ENCODE measurements at places on chromosomes 6 and 20.

GRCh38 chr6:12818324-12818723, 101.8 kb downstream of the PHACTR1 start:
- DNase-seq: no peak

- DNase-seq: peak; percentile 6
These were observed 529 bp upstream of the ENPP4 start for GRCh38 chr6:46129291-46129628.

DNA sequence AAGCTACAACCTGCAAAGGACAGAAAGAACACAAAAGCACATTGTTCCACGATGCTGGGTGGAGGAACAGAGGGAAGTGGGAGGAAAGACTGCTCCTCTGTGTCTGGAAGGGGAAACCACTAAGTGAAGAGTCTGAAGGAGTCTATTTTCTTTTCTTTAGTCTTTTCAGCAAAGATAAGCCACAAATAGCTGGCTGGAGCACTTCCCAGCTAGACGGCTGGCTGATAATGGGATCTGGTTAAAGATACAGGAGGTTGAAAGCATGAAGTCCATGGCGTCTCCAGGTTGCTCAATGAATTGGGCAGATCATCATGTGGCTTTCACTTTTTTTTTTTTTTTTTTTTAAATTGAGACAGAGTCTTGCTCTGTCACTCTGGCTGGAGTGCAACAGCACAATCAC, 154.0 kb upstream of the KCNG1 start:
- no peak for DNase-seq

GRCh38 chr6:165663736-165664558, 906 bp upstream of the PDE10A start:
- DNase-seq: no peak

DNA sequence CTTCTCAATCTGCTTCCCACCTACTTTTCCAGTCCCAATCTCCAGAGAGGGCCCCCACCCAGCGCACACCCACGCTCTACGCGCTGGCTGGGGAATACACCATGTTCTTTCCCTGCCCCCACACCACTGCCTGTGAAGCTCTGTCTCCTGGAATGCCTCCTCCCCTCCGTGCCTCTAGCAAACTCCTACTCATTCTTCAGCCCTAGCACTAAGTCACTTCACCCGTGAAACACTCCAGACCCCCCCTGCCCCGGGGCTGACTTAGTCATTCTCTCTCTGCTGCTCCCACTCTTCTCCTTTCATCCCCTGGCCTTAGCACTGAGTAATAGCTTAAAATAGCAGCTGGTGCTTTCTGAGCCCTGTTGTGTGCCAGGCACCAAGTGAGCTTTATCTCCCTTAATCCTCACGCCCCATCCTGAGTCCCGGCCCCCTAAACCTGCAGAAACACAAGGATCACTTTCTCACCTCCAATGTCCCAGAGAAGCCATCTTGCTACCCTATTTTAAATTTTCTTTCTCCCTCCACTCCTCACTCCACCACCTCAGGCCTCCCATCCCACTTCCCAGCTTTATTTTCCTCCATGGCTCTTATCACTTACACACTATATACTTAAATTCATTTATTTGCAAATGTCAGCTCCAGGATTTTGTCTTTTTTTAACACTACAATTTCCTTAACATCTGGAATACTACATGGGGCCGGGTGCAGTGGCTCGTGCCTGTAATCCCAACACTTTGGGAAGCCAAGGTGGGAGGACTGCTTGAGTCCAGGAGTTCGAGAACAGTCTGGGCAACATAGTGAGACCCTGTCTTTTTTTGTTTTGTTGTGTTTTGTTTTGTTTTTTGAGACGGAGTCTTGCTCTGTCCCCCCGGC, 6.3 kb upstream of the PARD6B start:
- DNase-seq: no peak

DNA sequence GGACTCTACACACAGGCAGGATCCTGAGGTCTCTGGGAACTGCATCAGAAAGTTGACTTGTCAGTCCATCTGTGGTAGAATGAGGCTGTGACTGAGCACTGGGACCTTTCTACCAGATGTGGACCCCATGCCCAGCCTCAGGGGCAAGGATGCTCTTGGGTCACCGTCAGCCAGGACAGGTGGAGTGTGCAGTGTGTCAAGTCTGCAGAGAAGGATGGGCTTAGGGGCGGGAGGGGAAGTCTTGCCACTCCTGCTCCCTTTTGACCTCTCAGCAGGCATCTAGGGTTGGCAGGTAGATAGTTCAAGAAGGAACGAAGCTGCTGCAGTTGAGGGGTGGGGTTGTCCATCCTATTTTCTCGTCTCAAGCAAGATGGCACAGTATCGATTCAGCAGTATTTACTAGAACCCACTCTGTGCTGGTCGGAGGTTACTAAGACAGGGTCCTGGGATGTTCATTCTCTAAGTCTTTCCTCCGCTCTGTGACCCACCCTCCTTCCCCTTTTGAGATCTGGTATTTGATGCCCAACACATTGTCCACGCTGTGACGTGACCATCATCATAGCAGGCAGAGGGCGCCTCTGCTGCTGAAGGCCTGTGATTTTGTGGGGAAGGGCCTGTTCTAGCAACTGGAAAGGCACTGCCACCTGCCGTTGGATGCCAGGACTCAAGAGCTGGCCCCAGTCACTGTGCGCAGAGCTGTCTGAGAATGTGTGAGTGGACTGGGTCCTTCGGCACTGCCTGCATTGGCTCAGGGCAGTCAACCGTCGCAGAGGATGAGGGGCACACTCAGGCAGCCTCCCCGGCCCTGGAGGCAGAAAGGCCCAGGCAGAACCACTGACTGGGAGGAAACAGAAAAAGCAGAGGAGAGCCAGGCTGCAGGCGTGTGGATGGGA, 23.2 kb downstream of the RBCK1 start:
- DNase-seq: peak; percentile 68

- DNase-seq: no peak
These were observed 40.1 kb downstream of the RNF217 start for GRCh38 chr6:125002406-125002741.

GRCh38 chr6:170475118-170475517, 78.0 kb downstream of the PSMB1 start:
- no peak for DNase-seq

DNA sequence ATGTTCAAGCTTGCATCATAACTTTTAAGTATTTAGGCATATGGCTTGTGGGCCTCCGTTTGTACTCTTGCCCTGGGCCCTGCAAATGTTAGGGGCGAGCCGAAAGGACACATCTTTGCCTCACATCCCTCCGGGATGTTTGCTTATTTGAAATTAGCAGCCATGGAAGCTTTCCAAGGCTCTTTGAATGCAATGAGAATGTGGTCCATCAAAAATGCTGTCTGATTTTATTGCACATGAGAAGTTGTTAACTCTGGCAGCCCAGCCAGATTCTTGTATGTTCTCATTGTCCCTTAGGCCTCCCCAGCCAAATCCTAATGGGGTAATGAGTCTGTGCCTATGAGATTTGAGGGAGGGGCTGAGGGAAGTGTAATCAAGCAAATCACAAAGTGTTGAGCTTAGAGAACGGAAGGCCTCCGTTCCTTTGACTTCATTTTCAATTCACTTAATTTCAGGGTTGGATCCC, 261.2 kb upstream of the MARCKS start:
- DNase-seq: no peak

- no peak for DNase-seq
These were observed 1.0 kb downstream of the GMEB2 start for GRCh38 chr20:63625771-63626423.

DNA sequence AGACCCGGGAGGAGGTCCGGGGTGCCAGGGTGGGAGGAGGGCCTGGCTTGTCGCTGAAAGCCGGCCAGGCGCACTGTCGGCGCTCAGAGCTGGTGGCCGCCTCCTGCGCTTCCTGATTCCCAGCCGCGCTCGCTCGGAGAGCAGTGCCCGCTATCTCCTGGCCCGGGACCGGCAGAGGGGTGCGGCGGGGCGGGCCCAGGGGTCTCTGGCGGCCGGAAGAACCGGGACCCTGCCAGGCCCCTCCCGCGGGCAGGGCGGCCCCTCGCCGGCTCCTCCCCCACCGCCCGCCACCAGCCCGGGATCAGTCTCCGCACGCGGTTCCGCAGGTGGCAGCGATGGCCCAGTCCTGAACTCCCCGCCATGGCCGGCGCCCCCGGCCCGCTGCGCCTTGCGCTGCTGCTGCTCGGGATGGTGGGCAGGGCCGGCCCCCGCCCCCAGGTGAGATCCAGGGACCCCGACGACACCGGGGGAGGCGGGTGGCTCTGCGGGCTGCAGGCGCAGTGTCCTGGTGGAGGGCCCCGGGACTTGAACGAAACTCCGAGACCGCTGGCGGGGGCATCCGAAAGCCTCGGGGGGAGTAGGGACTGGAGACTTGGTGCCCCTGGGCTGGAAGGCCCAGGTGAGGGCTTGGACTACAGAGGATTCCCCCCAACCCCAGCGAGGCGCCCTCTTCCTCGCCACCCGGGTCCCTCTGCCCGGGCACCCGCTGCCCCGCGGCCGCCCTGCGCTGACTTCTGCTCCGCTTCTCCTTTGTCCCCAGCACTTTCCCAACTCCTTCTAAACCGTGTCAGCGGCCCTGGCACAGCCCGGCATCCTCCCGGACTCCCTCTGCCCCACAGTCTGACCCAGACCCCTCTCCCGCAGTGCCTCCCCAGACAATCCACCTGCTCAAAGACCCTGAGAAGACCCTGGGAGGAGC, at the start of gene GLP1R:
Gene GLP1R, plus strand, starts transcription at position 301 of the 919 bp plus-strand sequence. Its CDS starts 60 bp downstream, at position 361.
- DNase-seq: no peak

DNA sequence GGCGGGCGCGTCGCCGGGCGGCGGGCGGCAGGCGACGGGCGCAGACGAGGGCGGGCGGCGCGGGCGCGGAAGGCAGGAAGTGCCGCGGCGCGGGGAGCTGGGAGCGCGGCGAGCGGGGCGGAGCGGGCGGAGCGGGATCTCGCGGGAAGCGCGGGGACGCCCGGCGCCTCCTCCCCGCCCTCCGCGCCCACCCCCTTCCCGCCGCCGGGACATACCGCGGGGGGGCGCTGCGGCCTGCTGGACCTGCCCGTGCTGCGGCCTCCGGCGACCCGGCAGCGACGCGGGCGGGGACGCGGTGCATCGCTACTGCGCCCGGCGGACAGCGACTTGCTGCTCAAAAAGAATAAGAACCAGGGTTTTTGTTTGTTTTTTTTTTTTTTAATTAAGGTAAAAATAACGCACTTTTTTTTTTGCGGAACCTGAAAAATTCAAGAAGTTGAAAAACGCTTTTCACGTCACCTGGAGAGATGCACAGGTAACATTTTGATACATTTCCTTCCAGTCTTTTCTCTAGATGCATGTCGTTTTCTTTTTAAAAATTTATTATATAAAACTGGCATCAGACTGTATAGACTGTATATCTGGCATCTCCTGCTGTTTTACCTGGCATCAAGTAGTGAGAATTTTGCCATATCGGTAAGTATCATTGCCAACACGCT, at the start of gene CENPB:
Gene CENPB, minus strand, starts transcription at position 76 of the 659 bp plus-strand sequence. CDS start 257 bp downstream, outside the sequence.
- DNase-seq: peak; percentile 93

GRCh38 chr20:23995905-23996666, 7.5 kb upstream of the GGTLC1 start:
- peak; percentile 70 for DNase-seq

DNA sequence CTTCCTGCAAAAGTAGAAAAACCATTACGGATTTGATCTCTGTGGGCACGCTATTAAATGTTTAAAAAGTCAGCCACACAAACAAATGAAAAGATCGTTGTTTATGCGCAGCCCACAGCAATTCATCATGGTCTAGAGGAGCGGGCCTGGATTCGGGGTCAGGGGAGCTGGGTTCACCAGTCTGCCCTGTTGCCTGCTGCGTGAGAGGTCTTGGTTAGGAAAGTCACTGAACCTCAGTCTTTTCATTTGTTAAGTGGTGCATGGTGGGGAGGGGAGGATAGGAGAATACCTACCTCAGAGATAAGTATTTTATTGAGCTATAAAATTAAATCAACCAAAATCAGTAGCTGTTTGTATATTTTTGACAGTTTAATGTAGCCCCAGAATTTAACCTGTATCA, 47.3 kb upstream of the FYN start:
- no peak for DNase-seq

DNA sequence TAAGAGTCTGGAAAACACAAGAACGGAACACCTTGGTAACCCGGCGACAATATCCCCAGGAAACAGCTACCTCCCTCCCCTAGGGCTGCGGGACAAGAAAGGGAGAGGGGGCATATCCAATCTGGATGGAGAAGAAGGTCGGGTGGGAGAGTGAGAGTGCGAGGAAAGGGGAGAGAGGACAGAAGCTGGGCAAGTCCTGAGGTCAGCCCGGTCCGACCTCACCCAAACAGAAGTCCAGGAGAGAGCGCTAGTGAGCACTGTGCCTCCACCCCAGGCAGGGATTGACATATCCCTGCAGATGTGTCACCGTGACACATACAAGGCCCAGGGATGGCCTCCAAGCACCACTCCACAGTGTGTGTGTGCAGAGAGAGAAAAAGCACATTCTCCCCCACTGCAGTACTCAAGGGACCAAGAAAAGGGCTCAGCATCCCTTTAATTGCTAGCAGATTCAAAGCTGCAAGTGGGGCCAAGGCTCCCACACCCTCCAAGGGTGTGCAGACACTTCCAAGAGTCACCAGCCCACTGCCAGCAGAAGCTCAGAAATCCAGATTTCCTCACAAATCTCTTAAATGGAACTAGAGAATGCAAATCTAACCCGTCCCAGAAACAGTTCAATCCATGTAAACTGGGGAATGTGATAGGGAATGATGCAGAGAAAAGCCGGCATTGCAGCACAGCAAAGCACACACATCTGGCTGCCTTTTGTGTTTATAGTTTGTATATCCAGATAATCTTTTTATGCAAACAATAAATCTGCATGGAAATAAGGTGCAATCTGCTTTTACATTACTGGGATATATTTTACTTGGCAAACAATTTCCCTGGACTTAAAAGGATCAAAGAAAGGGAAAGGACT, 3.1 kb downstream of the PXDC1 start:
- no peak for DNase-seq

DNA sequence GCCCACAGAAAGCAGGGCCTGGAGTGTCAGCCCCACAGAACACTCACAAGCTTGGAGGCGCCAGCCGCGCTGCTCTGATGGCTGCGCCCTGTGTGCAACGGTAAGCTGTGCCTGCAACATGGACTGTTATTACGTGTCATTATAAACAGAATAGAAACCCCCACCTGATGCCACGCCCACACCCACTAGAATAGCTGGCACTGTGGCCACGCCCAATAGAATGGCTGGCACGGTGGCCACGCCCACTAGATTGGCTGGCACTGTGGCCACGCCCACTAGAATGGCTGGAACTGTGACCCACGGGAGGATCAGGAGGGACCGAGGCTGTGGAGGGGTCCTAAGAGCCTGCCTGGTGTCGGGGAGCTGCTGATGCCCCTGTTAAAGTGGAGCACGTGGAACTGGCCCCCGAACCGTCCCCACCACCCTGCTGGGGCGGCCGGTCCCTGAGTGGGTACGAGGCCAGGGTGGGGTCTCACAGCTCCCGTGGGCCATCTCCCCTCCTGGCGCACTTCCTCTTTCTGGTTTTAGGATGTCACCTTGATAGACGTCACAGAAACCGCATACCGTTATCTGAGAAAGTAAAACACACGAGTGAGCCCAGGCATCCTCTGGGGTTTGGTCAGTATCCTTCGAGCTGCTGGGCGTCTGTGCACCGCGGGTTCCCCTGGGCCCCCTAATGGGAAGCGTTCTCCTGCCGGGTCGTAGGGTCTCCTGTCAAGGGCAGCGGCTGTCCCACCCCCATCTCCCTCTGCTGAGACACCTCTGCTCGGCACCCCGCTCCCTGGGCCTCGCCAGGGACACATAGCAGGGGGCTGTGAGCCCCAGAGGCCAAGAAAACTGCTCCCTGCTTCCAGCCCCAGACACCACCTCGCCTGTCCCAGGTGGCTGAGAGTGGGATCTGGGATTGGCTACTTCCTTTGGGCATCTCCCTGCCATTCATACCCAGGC, 25.4 kb downstream of the SLC17A9 start:
- no peak for DNase-seq
